ENCODE measurements at places on chromosomes 7 and 10.
A peak's percentile ranks its signal among the peaks of the same experiment; 100 is the strongest.

GRCh38 chr10:96390460-96390864 lies 31.7 kb upstream of the OPALIN start:
- no peak for DNase-seq

GRCh38 chr7:74320645-74321221 lies 31.5 kb downstream of the CLIP2 start:
- DNase-seq, result no peak

DNA sequence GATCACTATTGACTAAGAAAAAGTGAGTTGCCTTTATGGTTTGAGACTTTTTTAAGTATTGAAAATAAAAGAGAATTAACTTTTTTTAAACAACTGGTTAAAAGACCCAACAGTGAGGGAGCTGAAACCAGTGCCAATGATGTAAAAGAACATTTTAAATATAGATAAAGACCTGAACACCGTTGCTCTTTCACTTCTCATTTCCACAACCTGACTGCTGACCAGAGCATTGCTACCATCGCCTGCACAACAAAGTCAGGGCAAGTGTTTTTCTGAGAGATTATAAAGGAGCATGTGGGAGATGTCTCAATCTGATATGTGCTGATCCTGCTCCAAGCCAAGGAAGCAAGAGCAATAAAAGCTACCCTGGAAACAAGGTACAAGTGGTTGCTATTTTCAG lies 34.7 kb downstream of the IMMP2L start:
- DNase-seq, result no peak

DNA sequence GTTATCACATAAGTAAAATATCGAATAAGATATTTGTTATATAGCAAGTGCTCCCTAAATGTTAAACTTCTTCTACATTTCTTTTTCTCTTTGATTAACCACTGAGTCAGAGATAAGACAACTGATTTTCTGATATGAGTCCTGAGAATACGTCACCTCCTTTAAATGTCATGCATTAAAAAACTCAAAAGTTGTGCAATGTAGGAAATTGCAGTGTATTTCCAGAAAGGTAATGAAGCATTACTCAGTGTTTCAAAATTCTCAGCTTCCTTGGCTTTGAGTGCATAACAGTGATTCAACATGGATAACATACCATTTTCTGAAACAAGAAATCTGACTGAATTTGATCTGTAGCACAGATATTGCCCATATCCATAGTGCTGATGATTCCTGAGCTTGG lies 155.8 kb downstream of the BMPER start:
- DNase-seq, result no peak

DNA sequence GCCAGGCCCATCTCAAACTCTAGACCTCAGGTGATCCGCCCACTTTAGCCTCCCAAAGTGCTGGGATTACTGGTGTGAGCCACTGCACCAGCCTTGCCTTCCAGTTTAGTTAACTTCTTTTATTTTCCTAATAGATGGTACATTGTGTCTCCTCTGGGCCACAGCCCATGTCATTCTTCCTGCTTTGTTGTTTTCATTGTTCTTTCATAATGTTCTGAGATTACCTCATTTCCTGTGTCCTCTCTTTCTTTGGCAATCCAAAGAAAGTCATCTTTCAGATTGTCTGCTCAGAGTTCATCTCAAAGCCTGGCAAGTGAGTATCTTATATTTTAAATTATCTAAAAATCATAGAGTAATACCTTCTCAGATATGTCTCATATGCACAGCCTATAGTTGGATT lies at the start of gene OLAH:
TSS of gene OLAH (plus strand) at position 270 of the 400 bp plus-strand sequence. CDS start 3,346 bp downstream, outside the sequence.
- DNase-seq, result no peak

GRCh38 chr7:45108863-45109262 lies 2.6 kb downstream of the TBRG4 start:
- DNase-seq, result no peak

GRCh38 chr10:70053841-70054288 lies 1.2 kb downstream of the MACROH2A2 start:
- no peak for DNase-seq

- no peak for DNase-seq
Observed at GRCh38 chr10:62166331-62167131, 102.1 kb downstream of the RTKN2 start.

GRCh38 chr7:33459340-33459751 lies 330.0 kb downstream of the BBS9 start:
- no peak for DNase-seq

DNA sequence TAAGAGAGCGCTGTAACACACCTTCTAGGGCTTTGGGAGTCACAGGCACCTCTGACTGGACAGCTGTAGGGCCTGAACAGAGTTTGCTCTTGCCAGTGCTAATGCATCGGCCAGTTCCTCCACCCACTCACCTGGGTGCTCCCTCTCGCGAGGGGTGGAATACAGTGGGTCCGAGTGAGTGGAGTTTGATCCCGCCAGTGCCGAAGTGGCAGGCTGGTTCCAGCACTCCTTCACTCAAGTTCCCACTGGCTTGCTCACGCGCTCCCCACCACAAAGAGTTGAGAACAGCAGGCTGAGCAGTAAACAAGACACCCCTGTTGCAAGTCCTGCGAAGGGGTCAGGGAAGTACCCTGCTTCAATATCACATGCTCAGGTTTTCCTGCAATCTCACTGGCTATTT lies 91.8 kb downstream of the SNX13 start:
- no peak for DNase-seq

DNA sequence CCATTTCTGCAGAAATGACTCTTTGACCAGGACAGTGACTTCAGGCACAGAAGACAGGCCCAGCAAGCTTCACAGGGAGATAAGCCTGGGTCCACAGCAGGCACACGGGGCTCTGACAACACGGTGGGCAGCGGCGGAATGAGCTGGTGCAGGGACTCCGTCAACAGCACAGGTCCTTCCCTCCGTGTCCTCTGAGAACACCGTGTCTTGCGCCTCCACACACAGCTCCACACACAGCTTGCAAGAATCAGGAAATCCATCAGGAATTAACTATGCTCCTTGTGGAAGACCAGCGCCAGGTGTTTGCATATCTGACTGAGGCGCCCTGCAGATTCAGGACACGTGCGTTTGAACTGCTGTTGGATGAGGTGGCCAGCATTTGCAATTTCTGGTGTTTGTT lies 39.6 kb downstream of the TCERG1L start:
- no peak for DNase-seq

DNA sequence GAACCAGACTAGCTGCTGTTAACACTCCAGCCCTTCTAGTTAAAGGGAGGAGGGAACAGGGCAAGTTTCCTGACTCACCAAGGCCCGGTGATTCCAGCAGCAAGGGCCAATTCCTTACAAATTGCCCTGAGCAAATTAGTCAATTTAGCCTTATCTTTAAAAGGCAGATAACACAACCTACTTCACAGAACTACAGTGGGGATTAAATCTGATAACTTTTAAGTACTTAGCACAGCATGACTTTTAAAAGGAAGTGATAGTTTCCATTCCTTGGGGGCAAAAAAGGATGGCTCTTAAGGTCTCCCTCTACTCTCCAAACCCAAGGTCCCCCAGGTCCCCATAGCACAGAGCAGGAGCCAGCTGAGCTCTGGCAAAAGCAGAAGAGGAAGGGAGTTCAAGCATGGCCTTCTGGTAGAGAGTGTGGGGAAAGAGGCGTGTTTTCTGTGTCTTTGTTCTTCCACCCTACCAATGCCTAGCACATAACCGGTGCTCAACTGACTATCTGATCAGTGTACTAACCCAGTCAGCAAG lies 4.0 kb downstream of the CDCA7L start:
- DNase-seq, result no peak

- DNase-seq, result no peak
Observed at GRCh38 chr10:3046981-3047547, 20.3 kb upstream of the PFKP start.

DNA sequence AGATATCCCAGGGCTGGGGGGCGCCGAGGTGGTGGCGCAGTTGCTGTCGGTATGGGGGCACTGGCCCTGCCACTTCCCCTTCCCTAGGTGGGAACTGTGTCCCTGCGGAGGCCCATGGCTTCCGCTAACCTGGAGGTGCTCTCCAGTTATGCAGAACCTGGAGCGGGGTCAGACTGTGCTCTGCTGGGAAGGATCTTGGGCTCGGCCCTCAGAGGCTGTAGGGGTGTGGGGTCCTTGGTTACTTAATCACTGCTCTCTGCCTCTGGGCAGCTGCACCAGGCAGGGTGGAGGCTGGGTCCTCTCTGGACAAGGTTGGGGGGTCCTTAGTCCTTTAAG lies 2.4 kb downstream of the BRI3 start:
- no peak for DNase-seq

- DNase-seq, result no peak
Observed at GRCh38 chr7:139655305-139655704, 122.5 kb downstream of the HIPK2 start.

- DNase-seq, result no peak
Observed at GRCh38 chr7:66283003-66283920, 78.1 kb downstream of the TPST1 start.

DNA sequence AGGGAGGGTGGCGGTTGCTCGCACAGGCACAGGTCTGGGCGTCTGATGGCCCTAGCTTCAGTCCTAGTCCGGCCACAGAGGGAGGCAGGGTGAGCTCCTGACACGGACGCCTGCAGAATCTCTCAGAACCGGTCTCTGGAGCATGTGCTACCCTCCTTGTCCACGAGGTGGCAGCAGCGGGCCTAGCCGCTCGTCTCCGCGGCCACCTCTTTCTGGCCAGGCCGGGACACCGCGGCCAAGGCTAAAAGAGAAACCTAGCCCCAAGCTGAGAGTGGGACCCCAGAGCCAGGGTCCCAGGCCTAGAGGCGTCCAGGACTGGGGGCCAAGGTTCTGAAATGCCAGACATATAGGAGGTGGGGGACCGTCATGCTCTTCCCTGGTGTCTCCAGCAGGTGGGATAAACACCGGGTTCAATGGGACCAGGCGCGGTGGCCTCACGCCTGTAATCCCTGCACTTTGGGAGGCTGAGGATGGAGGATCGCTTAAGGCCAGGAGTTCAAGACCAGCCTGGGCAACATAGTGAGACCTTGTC lies 3.2 kb upstream of the LAT2 start:
- peak; percentile 89 for DNase-seq

DNA sequence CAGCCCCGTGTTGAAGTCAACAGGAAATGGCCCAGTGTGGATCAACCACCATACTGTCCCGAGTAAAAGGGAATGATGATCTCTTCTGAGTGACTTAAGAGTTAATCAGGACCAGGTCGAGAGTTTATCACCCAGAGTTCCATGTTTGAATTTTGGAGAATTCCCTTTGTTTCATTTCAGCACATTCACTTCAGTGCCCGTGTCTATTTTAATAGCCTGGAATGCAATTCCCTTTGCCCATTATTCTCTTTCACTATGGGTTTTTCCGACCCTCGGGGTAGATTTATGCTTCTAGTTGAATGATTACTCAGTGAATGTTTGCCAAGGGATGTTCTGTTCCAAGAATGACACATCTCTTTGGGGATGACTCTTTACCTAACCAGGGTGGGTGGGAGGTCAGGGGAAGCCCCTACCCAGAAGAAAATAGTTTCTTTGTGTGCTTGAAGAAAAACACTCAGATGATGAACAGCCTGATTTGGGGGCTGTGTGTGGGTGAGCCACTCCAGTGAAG lies 594.9 kb downstream of the INHBA start:
- DNase-seq, result no peak

DNA sequence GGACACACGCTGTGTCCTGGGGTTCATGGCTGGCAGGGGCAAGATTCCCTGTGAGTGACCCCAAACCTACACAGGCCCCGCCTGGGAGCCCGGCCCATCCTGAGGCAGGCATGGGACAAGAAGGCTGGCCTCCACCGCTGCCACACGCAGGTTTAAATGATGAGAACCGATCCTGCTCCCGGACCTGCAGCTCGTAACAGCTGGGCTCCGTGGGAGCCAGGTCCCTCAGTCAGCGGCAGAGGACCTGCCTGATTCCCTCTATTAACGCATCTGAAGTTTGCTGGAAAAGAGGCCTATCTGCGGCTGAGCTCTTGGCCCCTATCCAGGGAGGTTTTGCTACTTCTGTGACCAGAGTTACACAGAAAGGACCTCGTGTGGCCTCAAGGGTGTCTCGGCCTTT lies 112.3 kb downstream of the VIPR2 start:
- no peak for DNase-seq

- no peak for DNase-seq
Observed at GRCh38 chr7:47663213-47663612, 81.3 kb upstream of the TNS3 start.

GRCh38 chr10:95513008-95513589 lies 48.1 kb downstream of the SORBS1 start:
- no peak for DNase-seq

- DNase-seq, result no peak
Observed at GRCh38 chr7:65448816-65449504, 75.3 kb downstream of the ZNF92 start.

- no peak for DNase-seq
Observed at GRCh38 chr7:78601728-78602127, 803.2 kb downstream of the PHTF2 start.

DNA sequence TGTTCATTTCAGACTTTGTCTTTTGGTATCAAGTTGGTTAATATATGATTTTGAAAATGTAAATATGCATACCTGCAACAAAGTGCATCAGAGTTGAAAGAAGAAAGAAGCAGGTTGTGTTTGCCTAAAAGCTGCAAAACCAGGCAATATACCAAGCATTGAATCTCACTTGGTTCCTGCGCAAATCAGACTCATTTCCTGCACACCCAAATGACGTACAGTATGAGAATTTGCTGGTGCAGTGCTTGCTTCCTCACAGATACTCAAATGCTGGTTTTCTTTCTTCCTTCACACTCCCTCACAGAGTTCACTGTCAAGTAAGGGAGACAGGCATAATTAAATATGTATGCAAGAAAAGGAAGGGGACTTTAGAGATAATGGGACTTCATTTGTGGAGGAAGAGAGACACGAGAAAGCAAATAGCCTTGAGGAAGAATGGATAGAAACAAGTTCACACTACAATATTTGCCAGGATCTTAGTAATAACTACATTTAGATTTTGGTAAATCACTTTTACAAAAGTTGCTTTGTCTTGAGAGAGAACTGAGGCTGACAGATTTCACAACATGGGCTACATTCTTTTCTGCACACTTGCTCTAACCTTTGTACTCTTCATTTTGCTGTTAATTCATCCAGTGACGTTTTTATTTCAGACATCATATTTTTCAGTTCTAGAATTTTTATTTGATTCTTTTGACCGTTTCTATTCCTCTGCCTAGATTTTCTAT lies 56.9 kb upstream of the AOAH start:
- no peak for DNase-seq

- no peak for DNase-seq
Observed at GRCh38 chr10:128550045-128550444, 423.8 kb upstream of the MKI67 start.

DNA sequence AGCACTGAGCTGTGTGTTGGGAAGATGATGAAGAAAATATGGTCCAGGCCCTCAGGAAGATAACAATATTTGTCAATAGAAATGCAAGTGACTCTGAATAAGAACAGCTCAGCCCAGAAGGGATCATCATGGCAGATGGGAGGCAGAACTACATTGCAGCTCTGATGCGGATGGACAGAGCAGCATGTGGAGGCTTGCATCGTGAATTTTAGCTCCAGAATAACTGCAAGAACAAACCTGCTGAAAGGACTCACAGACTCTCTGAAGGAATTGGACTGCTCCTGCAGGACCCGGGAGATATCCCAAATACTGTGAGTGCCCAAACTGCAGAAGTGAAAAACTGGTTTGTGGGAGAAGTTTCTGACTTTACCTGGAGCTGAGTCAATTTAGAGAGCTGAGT lies 80.6 kb upstream of the LAMB4 start:
- DNase-seq, result no peak
